Left hindlimb (tissue), 1 donor: ENCODE measurements at places on chromosomes 12 and 14.
A peak's percentile ranks its signal among the peaks of the same experiment; 100 is the strongest.

DNA sequence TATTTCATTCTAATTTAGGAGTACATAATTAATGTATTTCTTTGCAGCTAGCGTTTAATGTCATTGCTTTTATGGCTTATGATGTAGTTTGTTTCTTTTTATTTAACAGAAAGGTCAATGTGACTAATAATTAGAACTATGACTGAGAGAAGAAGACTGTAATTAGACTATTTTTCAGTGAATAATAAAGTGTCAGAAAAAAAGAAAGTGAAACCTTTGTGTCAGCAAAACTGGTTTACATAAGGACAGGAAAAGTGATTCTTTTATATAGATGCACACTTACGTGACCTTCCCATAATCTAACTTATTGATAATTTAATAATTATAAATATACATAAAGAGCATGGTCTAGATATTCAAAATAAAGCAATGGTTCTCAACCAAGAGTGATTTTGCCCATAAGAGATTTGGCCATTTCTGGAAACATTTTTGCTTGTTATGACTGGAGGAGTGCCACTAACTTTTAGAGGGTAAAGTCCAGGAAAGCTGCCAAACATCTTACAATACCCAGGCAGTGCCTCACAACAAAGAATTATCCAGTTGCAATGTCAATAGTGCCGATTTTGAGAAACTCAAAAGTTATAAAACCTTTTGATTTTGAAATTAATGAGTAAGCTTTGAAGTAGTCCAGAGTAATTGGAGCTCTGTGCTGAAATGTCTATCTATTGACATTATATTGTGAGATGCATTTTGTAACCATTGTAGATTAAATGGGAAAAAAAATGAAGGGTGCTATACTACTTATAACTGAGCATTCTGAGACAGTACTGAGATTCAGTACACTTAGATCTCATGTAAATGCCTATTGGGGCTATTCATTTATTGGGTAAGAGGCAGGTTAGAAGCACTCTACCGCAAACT, 227.1 kb downstream of the C12orf50 start:
- no peak for DNase-seq

- no peak for DNase-seq
These were observed 45.3 kb downstream of the WASHC3 start for GRCh38 chr12:102016472-102016871.

- no peak for DNase-seq
These were observed 231.2 kb downstream of the C12orf75 start for GRCh38 chr12:105561546-105562198.

GRCh38 chr14:56247495-56248200, 129.4 kb downstream of the PELI2 start:
- DNase-seq: no peak

GRCh38 chr12:121579190-121579791, 1.5 kb downstream of the KDM2B start:
- peak; percentile 63 for DNase-seq

GRCh38 chr12:58148405-58148804, 207.0 kb downstream of the ATP23 start:
- no peak for DNase-seq

- no peak for DNase-seq
These were observed 42.6 kb upstream of the PRIMA1 start for GRCh38 chr14:93830753-93831461.

DNA sequence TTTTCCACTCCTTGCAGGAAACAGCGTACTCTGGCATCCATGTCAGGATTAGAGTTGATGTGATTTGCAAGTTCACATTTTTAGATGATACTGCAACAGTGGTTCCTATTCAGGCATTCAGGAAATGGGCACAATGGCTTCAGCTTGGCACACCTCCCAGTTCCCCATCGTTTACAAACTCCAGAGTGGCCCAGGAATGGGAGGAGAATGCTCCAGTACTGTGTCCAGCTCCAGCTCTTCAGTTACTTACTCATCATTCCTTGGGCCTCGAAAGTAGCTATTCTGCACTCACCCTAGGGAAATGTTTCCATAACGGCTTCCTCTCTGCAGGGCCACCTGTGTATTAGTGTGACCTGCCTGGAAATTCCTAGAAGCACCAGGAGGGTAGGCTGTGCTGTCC, 239.7 kb upstream of the RGS6 start:
- DNase-seq: no peak
